ENCODE measurements at places on chromosomes 7 and 10. TPM values are rescaled to one million over a fixed set of nuclear protein-coding genes. Genes with fewer than 3 reads are reported as not detected.

DNA sequence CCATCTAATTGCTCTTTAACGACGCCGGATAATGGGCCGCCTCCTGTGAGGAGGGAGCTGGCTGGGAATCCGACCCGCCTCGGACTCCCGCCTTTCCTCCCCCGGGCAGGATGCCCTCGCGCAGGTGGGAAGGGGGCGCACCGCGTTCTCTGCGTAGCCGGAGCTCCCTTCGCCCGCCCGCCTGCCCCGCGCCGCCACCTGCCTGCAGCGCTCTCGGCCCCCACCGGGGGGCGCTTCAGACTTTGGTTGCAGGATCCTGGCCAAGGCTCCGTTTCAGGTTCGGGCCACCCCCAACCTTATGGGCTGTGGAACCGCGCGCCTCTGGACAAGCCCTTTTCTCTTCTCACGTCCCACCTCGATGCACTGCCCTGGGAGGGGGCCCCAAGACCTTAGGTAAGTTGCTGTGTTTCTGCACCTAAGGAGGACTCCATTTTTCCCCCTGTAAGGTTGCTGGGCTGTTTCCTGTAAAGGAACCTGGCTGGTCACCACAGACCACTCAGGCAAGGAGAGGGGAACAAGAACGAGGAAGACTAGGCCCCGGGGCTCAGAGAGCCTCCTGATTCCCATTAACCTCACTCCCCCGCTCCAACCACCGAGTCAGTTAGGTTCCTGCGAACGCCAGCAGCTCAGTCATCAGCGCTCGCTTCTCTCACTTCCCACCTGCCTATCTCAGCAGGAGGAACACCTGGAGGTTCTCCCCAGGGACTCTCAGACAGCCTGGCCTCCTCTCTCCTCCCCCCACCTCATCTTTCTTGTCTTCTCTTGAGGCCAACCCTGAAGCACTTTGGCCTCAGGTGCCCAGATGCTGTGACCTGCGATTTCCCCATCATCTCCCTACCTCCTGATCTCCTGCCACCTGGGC, 11.3 kb upstream of the KAZALD1 start:
- no peak for DNase-seq

DNA sequence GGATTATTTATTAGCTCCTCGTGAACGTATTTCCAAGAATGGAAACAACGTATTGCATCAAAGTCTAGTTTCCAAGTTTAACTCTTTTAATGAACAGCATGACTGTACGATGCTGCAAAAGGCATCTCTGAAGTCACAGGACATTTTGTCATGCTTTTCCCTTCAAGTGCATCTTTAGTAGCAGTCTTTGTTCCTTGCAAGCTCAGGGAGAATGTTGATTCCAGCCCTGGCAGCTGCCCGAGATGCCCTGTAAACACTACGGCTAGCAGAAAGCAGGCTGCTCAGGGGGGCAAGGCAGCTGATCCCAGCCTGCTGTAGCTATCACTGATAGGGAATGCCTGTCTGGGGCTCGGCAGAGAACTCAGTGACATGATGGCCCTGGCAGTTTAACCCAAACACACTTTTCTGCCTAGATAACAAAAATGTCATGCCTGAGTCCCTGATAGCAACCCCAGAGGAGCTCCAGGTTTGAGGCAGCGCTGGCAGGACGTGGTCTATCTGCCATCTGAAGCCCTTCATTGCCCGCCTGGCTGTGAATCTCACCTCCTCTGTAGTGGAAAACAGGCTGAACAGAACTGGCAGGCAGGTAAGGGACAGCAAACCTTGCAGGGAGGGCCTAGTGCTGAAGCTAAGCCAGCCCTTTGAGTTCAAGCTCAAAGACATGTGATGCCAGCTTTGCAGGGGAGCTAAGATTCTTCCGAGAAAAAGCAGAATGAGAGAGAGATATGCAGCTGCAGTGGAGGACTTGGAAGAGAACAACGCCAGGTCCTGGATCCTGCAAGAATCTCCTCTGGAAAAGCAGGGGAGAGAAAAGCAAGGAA, 264.6 kb downstream of the SNX10 start:
- no peak for DNase-seq

DNA sequence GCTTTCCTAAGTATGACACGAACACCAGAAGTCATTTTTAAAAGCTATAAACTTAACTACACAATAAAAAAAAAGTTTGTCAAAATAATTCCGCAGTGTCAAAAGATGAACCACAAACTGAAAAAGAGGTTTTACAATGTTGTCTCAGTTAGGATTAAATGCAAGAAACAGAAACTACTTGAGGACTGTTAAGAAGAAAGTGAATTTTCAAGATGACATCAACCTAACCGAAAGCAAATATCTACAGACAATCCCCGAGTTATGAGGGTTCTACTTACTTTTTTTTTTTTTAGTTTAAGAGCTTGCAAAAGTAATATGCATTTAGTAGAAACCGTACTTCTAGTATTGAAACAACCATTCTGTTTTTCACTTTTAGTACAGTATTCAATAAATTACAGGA, 62.3 kb downstream of the TFPI2 start:
- no peak for DNase-seq

- no peak for DNase-seq
Observed at GRCh38 chr7:87021285-87021684, 38.2 kb downstream of the ELAPOR2 start.

DNA sequence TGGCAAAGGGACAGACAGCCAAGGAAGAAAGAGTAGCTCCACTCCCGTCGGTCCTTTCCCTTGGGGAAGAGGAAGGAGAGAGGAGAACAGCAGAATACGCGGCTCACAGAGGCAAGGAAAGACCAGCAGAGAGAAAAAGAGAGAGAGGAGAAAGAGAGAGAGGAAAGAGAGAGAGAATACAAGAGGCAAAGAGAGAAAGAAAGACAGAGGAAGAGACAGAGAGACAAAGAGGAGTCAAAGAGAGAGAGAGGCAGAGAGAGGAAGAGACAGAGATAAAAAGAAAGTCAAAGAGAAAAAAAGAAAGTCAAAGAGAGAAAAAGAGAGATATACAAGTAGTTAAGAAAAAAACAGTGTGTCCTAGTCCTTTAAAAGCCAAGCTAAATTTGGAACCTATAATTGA, 23.4 kb upstream of the CHST3 start:
- DNase-seq: no peak

DNA sequence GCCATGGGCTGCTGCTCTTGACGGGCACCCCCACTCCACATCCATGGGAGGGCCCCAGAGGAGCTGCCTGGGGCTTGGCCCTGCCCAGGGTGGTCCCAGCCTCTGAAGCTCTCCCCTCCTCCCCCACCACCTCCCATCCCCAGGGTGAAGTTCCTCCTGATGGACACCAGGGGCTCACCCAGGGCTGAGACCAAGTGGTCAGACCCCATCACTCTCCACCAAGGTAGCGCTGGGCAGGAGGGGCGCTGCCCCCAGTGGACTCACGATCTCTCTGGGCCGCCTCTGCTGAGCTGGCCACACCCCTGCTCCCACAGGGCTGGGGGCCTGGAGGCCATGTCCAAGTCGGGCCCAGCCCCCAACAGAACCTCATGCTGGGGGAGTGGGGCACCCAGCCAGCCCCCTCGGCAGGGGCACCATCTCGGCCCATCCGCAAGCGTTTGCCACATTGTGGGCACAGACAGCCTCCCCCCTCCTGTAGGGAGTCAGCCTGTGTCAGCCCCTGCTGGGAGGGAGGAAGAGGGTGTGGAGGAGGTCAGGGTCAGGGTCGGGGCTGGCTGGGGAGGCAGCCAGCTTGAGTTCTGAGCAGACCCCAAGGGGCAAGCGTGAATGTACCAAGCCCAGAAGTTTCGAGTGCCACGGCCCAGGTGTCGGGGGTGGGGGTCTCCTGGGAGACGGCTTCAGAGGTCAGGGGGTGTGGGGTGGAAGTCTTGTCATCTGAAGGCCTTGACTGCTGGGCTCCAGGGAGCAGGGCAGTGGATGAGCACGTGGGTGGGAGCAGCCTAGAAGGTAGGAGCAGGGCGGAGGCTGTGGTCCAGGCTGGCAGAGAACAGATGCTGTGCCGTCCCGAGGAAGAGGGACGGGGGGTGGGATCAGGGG, 2.8 kb downstream of the UPK3B start:
- no peak for DNase-seq

ZNF775 gene
- total RNA-seq: 9.4 TPM

All from glomerular endothelial cell (primary cell).